ENCODE measurements at places on chromosomes 4 and X.

- no peak for DNase-seq
Observed at GRCh38 chr4:78622253-78622979, 70.8 kb downstream of the ANXA3 start.

- no peak for DNase-seq
Observed at GRCh38 chr4:39362827-39363226, 3.3 kb downstream of the RFC1 start.

DNA sequence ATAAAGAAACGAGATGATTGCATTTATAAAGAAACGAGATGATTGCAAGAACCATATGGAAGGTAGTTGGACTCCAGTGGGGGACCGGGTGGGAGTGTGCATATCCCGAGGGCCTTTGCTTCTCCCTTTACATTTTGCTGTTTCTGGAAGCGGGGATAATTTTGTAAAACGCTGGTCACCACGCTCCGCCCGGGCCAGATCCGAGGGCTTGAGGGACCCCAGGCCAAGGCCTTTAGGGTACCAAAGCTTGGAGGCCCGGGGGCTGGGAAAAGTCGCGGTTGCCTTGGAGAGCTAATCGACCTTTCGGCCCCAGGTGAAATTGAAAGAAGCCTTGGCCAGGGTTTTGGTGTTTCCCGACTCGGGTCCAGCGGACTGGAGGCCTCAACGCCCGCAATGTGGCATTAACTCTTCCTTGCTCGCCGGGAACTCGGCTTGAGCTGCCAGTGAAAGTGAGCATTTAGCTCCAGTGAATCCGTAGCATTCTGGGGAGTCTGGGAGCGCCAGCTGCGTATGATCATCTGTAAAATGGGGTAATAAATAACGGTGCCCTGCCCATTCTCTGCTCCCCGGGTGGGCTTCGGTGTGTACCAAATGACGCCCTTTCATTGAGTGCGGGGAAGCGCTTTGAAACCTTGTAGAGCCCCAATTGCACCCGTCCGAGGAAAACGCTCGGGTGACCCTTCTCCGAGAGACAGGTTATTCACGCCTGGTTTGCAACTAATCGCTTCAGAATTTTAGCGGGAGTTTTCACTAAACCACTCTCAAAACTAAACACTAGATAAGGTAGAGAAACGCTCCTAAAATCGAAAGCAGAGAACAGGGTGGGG is 4.5 kb downstream of the NKX3-2 start:
- DNase-seq = no peak

DNA sequence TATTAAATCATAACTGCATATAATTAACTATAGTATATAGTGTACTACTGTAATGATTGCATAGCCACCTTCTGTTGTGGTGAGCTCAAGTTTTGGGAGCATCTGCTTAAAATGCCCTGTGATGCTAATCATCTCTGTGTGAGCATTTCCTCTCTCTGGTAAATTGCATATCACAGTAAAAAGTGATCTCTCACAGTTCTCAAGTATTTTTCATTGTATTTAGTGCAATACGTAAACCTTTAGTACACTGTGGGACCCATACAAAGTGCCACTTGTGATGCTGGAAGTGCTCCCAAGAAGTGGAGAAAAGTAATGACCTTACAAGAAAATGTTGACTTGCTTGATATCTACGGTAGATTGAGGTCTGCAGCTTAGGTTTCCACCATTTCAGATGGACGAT is 82.0 kb downstream of the WWC2 start:
- no peak for DNase-seq

DNA sequence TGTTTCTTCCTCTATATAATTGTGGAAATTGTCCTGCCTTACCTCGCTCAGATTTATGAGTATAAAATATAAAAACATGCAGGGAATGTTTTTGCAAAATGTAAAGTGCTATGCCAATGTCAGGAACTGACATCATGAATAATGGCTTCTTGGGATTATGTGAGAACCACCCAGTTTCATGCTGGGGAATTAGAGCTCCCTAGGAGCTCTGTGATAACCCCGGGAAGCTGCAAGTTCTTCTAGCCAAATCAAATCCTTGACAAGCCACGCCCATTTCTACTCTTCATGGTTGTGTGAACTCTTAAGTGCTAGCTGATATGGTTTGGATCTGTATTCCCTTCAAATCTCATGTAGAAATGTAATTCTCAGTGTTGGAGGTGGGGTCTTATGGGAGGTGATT is 85.9 kb upstream of the PAK3 start:
- no peak for DNase-seq

DNA sequence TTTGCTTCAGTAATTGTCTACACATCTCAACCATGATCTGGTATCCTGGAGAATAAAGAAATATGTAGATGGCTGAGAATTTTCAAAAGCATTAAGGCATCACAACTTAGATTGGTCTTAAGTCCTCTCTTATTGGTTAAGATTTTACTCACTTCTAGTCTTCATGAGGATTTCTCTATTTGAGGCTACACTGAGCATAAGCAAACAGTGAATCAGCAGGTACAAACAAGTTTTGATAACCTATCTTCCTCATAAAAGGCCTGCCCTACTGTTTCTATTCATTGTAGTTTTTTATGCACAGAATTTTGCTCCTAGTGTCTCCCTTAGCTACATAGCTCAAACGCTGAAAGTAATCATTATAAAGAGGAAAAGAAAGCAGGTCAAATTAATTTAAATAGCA is 460.7 kb upstream of the RPS6KA3 start:
- DNase-seq = no peak

GRCh38 chr4:47692691-47693090 is 145.2 kb downstream of the CORIN start:
- DNase-seq = no peak

DNA sequence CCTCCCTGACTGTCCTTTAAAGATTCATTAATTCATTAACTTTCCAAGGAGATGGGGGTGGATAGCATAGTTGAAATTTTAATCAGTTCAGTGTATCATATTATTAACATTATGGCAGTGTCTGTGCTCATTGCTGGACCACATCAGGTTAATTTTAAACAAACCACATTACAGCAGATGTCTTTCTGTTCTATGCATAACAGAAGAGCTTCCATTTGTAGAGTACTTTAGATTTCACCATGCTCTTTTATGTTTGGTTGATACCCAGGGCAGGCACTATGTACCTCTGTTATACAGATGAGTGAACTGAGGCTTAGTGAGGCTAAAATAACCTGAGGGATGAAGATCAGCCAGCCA is 41.1 kb downstream of the AFF2 start:
- DNase-seq = no peak

DNA sequence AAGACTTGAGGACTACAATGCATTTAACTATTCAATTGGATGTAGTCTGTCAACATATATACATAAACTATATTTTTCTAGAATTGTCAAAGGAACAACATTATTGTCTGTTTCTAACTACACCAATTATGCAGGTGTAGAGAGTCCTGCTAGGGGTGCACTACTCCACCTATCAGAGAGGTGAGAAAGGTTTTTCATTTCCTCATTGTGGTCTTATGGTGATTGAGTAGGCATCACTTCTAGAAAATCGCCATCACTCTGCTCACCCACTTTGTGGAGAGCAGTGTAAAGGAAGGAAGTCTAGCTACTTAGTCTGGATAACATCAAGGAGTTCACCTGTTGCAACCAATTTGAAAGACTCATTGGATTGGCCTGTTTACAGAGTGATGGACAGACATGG is 4.4 kb upstream of the ADH1C start:
- no peak for DNase-seq

GRCh38 chrX:53476371-53476770 is 42.2 kb upstream of the HSD17B10 start:
- no peak for DNase-seq

- no peak for DNase-seq
Observed at GRCh38 chr4:55547918-55548317, 1.2 kb upstream of the CLOCK start.

GRCh38 chr4:95821867-95822266 is 18.0 kb upstream of the PDHA2 start:
- no peak for DNase-seq

DNA sequence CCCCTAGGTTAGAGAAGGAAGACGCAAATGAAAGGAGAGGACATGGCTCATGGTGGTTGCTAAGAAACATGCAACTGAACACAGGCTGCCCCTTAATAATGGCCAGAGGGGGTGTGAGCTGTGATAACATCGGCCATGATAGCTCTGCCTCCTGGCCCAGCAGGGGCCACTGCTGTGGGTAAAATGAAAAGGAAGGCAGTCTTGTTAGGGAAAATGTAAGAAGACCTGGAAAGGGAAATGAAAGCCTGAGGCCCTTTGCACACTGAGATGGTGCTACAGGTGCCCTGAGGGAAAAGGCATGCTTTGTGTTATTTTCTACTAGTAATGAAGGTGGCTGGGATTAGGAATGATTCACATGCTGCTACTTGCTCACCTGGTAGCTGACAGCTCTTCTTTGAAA is 123.6 kb upstream of the MID1 start:
- no peak for DNase-seq

- no peak for DNase-seq
Observed at GRCh38 chr4:8009710-8010511, 70.2 kb upstream of the AFAP1 start.

DNA sequence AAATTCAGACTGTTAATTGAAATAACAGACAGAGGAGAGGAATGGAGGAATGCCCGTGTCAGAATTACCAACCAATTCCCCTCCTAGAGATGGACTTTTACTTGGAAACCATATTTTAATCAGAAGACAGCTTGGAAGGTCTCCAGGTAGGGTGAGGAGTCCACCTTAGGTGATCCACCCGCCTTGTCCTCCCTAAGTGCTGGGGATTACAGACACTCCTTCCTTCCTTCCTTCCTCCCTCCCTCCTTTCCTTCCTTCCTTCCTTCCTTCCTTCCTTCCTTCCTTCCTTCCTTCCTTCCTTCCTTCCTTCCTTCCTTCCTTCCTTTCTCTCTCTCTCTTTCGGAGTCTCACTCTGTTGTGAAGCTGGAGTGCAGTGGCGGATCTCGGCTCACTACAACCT is 328.0 kb downstream of the RAPGEF2 start:
- no peak for DNase-seq

DNA sequence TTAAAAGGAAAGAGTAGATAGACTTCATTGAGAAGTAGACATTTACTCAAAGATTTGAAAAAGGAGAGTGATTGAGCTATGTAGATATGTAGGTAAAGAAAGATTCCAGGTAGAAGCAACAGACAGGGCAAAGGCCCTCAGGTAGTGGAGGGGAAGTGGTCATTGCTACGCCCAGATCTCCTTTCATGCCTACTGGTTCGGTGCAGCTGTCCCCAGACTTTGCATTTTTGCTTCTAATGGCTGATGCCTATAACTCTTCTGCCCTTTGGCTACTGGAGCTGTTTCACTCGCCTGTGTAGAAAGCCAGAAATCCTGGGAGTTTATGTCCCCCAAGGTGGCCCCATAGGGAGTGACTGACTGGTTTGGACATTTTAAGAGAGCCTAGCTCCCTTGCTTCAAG is 16.9 kb upstream of the ARMCX2 start:
- no peak for DNase-seq

- no peak for DNase-seq
Observed at GRCh38 chr4:4470208-4470607, 71.6 kb downstream of the STX18 start.

GRCh38 chr4:122876456-122876855 is 45.9 kb downstream of the NUDT6 start:
- DNase-seq = no peak

GRCh38 chr4:48178931-48179330 is 44.9 kb upstream of the TXK start:
- DNase-seq = no peak

GRCh38 chr4:48639807-48640206 is 140.3 kb downstream of the FRYL start:
- no peak for DNase-seq

- no peak for DNase-seq
Observed at GRCh38 chr4:41322617-41323016, 65.9 kb downstream of the UCHL1 start.

DNA sequence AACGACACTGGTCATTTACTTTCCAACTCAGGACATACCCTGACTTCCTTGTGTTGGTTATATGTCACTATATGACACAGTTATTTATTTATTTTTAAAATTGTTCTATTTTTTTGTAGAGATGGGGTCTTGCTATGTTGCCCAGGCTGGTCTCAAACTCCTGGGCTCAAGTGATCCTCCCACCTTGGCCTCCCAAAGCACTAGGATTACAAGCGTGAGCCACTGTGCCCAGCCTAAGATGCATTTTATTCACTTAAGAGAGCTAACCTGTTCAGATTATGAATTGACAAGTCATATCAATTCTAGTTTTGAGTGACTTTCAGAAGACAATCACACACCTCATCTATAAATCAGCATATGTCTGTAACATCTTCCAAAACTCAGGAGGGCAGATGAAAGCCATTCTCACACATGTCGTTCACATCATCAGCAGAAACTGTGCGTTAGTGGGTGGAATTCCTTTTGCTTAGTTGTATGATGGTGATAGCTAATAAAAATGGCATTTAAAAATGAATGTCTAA is 9.4 kb upstream of the RHOH start:
- DNase-seq = no peak

- no peak for DNase-seq
Observed at GRCh38 chr4:64598066-64598465, 188.8 kb upstream of the TECRL start.

- no peak for DNase-seq
Observed at GRCh38 chrX:130299279-130300009, 30.7 kb upstream of the ZNF280C start.

GRCh38 chr4:38818441-38818976 is 13.9 kb upstream of the TLR1 start:
- DNase-seq = no peak

DNA sequence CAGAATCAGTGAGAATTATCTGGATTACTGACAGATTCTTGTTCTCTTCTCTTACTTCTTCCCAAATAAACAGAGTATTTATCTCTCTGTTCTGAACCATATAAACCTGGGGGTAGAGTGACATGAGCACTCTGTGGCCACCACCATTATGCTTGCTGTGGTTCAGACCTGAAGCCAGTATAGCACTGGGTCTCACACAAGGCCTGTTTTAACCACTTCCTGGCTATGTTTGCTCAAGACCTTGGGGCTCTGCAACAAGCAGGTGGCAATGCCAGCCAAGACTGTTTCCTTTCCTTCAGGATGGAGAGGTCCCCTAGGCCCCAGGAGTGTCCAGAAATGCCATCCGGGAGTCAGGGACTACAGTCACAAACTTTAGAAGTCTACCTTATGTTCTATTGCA is 21.7 kb upstream of the HEPH start:
- DNase-seq = no peak

DNA sequence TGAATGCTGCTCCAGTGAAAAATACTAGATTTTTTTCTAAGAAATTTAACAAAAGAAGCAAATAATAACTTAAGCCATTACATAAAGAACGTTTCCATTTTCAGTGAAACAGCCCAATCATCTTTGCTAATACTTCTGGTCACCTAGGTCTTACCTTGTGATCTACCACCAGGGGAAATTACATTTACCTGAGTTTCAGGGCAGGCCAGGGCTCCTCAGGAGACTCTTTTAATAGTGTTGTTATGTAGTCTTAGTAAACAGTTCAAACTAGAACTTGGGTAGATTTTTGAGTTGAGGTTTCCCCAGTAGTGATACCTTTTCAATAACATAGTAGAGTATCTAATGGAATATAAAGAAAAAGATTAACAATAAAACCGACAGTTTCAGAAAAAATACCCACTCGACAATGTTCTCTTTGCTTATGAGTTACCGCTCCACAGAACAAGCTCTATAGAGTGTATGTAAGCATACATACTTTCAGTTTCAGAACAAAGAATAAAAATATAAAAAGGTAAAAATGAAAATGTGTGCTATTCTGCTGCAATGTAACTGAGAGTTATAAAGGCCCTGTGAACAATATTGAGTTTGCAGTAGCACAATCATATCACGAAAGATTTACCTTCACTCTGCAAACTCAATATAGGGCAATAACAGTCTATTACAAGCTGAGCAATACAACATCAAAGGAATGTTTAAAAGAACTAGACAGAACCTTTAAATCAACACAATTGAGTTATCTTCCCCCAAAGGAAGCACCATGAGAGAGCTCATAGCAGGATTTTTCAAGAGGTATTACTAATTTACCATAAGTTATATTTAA is 165.8 kb downstream of the ATOH1 start:
- DNase-seq = no peak

Data from CD4-positive, alpha-beta T cell treated with Interleukin-17A for 1 hour (primary cell).